ENCODE measurements at places on chromosomes 16 and 17.

DNA sequence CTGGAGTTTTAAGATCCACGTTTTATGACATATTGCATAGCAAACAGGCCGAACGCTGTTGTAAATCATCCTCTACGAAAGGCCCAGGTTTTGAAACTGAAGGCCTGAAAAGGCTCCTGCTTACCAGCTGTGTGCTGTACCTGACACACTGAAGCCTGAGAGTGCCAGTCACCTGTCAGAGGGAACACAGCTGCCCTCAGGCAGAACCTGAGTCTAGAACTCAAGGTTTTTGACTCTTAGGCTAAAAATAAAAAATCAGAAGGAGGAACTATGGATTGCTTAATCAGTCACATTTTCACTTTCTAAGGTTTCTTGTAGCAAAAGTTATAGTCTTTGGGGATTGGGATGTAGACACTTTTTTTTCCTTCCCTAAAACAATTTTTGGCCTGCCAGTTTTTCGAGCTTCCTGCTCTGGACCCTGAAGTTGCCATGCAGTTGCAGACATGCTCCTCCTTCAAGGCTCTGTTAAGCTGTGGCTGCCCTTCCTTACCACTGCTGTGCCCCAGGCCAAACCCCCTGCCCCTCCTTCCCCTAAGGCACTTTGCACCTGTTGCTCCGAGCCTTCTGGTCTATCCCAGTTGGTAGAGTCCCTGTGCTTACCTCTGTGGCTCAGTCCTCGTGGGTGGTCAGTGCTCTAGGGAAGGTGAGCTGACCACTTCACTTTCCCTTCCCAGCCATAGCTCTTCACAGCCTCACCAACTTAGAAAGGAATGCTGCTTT lies 56.6 kb downstream of the TENT4B start:
- no peak for DNase-seq

GRCh38 chr17:19022747-19023146 lies 18.2 kb upstream of the FAM83G start:
- DNase-seq, result no peak

- DNase-seq, result no peak
Observed at GRCh38 chr17:77006971-77007649, 133.7 kb upstream of the SEC14L1 start.

DNA sequence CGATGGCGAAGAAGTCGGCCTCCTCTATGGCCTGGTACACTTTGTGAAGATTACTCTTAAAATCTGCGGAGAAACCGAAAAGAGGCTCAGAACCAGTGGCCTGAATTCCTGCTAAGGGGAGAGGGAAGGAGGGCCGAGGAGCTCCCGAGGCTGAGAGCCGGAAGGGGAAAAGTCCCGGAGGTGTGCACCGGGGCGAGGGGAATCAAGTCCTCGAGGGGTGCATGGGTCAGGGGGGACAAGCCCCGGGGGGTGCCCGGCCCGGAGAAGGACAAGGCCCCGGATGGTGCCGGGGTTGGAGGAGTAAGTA lies 495 bp downstream of the PARN start:
- no peak for DNase-seq

- DNase-seq, result no peak
Observed at GRCh38 chr16:17330044-17330443, 140.7 kb downstream of the XYLT1 start.

- no peak for DNase-seq
Observed at GRCh38 chr17:7445619-7445968, 733 bp downstream of the CHRNB1 start.

- DNase-seq, result no peak
Observed at GRCh38 chr16:3580686-3581085, 3.5 kb upstream of the NLRC3 start.

DNA sequence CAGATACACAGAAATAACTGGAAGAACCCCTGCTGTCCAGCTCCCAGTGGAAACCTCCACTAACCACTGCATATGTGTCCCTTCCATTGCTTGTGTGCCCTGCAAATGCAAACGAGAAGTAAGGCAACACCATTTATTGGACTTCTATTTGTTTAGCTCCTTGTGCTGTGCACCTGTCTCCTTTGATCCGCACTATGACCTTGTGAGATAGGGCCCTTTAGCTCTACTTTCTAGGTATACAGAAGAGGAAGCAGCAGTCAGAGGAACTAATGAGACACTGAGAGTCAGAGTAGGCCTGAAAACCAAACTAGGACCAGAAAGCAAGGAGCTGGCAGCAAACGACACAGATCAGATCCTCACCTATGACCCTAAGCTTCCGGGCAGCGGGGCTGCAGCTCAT lies 22.4 kb downstream of the SOX9 start:
- DNase-seq, result no peak

DNA sequence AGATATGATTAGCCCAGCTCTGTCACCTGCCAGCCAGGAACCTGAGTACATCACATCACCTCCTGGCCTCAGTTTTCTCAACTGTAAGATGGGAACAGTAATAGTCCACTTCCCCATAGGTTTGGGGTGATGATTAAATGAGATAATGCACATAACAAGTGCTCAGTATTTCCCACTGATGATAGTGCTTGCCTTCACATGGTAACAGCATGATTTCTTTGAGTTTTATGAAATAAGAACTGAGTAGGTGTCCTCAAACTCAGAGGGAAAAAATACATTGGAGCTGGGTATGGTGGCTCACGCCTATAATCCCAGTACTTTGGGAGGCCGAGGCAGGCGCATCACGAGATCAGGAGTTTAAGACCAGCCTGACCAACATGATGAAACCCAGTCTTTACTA lies 30.1 kb upstream of the SNN start:
- DNase-seq, result no peak
